Vagina (tissue), 2 donors: ENCODE measurements at places on chromosomes 7 and 10.
A peak's percentile ranks its signal among the peaks of the same experiment; 100 is the strongest.

GRCh38 chr7:74043523-74043951 is 15.6 kb downstream of the ELN start:
- DNase-seq: no peak
- no peak overlapping the region for H3K4me3 ChIP-seq
- H3K4me1 ChIP-seq: peaks cover 48% of the 10 kb centered on the region
- H3K27ac ChIP-seq: peak overlapping the region; percentile 62

DNA sequence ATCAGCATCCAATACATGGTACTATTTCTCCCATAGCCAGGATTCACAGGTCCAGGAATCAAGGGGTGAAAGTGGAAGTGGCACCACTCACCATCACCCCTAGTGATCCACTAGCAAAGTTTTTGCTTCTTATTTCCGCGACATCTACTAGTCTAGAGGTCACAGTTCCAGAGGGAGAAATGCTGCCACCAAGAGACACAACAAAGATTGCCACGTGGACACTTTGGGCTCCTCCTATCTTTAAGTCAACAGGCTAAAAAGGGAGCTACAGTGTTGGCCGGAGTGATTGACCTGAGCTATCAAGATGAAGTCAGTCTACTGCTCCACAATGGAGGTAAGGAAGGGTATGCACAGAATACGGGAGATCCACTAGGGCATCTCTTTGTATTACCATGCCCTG is 178.2 kb downstream of the AKR1D1 start:
- no peaks in the 10 kb centered on the region for H3K4me1 ChIP-seq
- H3K4me3 ChIP-seq: no peak overlapping the region
- no peaks in the 10 kb centered on the region for H3K36me3 ChIP-seq
- no peaks in the 10 kb centered on the region for H3K27me3 ChIP-seq
- no peak for DNase-seq

- H3K27ac ChIP-seq: no peak overlapping the region
- no peaks in the 10 kb centered on the region for H3K36me3 ChIP-seq
- H3K27me3 ChIP-seq: no peaks in the 10 kb centered on the region
- DNase-seq: no peak
- H3K4me3 ChIP-seq: no peak overlapping the region
These were observed 150.6 kb downstream of the SLIT1 start for GRCh38 chr10:97034958-97035769.

- H3K36me3 ChIP-seq: no peaks in the 10 kb centered on the region
- H3K27ac ChIP-seq: no peak overlapping the region
- no peaks in the 10 kb centered on the region for H3K4me1 ChIP-seq
- H3K27me3 ChIP-seq: no peaks in the 10 kb centered on the region
These were observed 424.9 kb upstream of the AUTS2 start for GRCh38 chr7:69173341-69173740.

DNA sequence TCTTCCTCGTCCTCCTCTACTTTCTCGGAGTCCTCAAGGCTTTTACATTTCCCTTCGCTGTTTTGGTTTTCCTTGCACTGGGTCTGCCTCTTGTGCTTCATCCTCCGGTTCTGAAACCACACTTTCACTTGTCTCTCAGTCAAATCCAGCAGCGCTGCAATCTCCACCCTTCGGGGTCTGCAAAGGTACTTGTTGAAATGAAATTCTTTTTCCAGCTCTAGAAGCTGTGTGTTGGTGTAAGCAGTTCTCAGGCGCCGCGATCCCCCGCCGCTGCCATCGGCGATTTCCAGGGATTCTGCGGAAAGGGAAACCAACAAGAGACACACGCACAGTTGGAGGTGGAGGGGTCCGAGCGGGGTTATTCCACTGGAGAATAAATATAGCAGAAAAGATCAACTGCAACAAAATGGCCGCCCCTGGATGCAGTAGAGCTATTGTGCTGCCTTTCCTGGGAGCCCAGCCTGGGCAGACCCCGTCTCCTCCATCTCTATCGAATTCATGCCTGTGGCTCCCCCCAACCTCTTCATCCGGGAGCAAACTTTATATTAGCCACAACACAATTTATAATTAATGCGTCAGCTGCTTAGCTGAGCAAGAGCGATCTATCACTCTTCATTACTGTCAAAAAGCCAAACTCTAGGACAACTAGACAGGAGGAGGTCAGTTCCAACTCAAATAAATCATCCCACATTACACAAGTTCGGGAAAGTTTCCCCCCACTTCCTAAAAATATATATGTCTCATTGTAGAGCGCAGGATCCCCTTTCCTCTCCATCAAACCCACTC is 1.1 kb downstream of the HOXA2 start:
- H3K4me3 ChIP-seq: peak overlapping the region; percentile 10
- no peaks in the 10 kb centered on the region for H3K36me3 ChIP-seq
- peak; percentile 55 for DNase-seq
- H3K27ac ChIP-seq: no peak overlapping the region
- no peaks in the 10 kb centered on the region for H3K27me3 ChIP-seq

- DNase-seq: no peak
- no peak overlapping the region for H3K27ac ChIP-seq
- no peak overlapping the region for H3K4me3 ChIP-seq
- H3K36me3 ChIP-seq: peaks cover 22% of the 10 kb centered on the region
- H3K4me1 ChIP-seq: no peaks in the 10 kb centered on the region
These were observed 18.3 kb downstream of the TMEM248 start for GRCh38 chr7:66939325-66939724.

DNA sequence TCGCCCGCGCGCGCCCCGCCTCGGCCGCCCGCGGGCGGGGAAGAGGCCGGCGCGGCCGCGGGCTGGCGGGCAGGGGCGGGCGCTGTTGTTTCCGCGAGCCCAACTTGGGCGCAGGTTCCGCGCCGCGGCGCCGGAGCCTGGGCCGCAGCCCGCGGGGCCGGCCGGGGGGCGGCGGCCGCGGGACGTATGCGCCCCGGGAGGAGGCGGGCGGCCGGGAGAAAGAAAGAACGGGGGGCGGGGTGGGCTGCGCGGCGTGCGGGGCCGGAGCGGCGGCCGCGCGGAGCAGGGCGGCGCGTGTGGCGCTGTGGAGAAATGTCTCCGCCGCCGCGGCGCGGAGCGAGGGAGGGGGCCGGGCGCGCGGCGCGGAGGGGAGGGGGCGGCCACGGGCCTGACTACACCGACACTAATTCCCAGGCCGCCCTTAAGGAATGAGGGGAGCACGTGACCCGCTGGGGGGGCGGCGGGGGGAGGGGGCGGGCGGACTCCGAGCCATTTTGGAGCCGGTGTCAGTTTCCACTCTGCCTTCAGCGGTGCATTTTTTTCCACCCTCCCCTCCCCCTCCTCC is at the start of gene BMI1:
Gene BMI1, plus strand, starts transcription at position 509 of the 565 bp plus-strand sequence. CDS start 5,351 bp downstream, outside the sequence.
- no peaks in the 10 kb centered on the region for H3K36me3 ChIP-seq
- peak within 1 kb of the TSS; percentile 96 for H3K27ac ChIP-seq
- no peak for DNase-seq
- H3K4me3 ChIP-seq: peak within 1 kb of the TSS; percentile 79
- H3K4me1 ChIP-seq: peaks cover 66% of the 10 kb centered on the region
- no peaks in the 10 kb centered on the region for H3K27me3 ChIP-seq

DNA sequence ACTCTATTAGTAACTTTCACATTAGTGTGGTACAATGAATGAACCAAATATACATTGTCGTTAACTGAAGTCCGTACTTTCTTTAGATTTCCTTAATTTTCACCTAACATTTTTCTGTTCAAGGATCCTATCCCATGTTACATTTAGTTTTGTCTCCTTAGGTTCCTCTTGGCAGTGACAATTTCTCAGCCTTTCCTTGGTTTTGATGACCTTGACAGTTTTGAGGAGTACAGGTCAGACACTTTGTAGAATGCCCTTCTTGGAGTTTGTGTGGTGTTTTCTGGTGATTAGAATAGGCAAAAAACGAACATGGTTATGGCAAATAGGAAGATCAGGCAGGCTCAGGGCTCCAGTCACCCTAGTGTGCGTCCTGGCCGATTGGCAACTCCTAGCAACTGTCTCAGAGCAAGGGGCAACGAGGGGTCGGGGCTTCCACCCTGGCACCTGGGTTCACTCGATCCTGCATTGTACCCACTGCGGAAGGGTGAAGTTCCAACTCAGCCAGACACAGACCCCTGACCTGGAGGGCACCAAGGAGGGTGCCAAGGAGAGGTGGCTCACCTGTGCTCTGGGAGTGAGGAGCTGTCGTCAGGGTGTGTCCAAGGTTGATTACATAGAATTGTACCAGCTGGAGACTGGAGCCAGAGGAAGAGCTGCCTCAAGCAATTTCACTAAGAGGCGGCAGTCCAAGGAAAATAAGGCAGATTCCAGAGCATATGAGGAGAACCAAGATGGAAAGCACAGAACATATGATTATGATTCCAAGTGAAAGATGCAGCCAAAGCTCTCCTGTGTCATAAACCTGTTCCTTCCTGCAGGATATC is 37.5 kb downstream of the PAPSS2 start:
- H3K4me3 ChIP-seq: no peak overlapping the region
- peaks cover 6% of the 10 kb centered on the region for H3K4me1 ChIP-seq
- no peaks in the 10 kb centered on the region for H3K27me3 ChIP-seq

DNA sequence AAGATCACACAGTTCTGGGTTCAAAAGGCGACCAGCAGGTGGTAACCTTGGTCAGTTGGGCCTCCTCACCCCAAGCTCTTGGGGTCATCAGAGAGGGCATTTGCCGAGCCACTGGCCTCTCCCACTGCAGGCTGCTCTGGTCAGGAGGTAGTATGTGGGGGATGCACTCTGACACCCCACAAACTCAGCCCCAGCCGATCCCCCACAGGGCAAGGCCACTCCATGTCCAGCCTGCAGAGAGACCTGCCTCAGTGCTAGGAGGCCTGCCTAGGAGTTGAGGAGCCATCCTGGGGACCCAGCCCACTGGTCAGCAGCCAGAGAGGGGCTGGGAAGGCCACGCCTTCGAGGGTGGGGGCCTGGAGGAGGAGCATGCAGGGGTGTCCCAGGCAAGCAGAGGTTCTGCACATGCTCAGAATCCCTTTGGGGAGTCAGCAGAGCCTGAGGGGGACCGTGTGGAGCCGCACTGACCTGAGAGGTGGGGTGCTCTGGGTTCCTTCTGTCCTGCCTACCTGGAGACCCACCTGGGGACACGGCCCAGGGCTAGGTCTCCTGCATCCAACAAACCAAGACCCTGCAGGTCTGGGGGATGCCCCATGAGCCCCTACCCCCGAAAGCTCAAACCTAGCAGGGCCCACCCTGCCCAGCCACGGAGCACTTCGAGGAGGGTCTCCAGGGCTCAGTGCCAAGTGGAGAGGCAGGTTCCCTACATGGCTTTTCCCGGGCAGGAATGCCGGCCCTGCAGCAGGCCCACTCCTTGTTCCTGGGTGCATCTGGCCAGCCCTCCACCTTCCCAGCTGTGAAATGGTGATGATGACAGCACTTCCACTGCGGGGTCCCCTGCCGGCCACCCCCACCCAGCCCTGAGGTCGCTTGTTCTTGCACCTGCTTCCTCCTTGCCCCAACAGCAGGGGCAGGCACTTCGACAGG is 58.5 kb downstream of the RASGEF1A start:
- H3K27me3 ChIP-seq: no peaks in the 10 kb centered on the region
- no peaks in the 10 kb centered on the region for H3K36me3 ChIP-seq
- H3K4me1 ChIP-seq: no peaks in the 10 kb centered on the region

DNA sequence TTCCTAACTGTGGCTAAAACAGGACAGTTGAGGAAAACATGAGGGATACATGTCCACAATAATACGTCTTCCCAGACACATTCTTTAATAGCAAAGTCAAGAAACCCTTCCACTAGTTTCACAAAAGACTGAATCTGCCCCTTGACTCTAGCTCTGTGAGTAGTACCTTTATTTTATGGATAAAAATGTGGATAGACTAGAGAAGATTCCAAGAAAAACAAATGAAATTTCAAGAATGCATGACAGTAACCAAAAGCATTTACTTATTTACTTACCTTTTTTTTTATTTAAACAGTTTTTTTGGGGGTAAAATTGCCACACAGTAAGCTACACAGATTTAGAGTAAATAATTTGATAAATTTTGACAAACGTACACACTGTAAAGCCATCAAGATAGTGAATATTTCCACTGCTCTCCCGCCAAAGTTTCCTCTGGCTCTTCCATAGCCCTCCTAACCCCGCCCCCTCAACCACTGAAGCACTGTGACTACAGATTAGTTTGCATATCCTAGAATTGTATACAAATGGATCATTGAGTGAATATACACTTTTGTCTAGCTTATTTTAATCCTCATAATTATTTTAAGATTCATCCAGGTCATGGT is 420.4 kb upstream of the ZMIZ1 start:
- no peak overlapping the region for H3K27ac ChIP-seq
- no peaks in the 10 kb centered on the region for H3K36me3 ChIP-seq
- DNase-seq: no peak
- no peaks in the 10 kb centered on the region for H3K4me1 ChIP-seq
- H3K27me3 ChIP-seq: no peaks in the 10 kb centered on the region

DNA sequence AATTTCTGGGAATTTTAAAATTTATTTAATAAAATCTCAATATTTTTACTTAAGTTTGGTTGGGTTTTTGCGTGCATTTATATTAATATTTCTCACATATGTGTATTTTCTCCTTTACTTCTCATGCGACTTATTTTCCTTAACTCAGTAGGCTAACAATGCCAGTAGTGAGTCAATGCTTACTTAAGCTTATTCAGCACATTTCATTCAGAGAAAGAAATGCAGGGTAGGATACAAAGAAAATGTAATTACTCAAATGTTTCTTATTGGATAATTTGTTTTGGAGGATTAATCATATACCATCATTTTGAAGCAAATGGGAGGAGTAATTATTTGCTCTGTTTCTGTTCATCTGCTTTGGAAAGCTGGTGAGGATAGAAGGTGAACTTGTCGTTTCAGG is 623.5 kb downstream of the POM121L12 start:
- no peak for DNase-seq
- H3K27me3 ChIP-seq: no peaks in the 10 kb centered on the region
- no peak overlapping the region for H3K27ac ChIP-seq
- H3K36me3 ChIP-seq: no peaks in the 10 kb centered on the region
- no peaks in the 10 kb centered on the region for H3K4me1 ChIP-seq

- DNase-seq: peak; percentile 82
- H3K27ac ChIP-seq: no peak overlapping the region
- H3K36me3 ChIP-seq: no peaks in the 10 kb centered on the region
- H3K27me3 ChIP-seq: no peaks in the 10 kb centered on the region
- no peak overlapping the region for H3K4me3 ChIP-seq
- no peaks in the 10 kb centered on the region for H3K4me1 ChIP-seq
These were observed 5.0 kb downstream of the CLRN3 start for GRCh38 chr10:127887541-127888415.

DNA sequence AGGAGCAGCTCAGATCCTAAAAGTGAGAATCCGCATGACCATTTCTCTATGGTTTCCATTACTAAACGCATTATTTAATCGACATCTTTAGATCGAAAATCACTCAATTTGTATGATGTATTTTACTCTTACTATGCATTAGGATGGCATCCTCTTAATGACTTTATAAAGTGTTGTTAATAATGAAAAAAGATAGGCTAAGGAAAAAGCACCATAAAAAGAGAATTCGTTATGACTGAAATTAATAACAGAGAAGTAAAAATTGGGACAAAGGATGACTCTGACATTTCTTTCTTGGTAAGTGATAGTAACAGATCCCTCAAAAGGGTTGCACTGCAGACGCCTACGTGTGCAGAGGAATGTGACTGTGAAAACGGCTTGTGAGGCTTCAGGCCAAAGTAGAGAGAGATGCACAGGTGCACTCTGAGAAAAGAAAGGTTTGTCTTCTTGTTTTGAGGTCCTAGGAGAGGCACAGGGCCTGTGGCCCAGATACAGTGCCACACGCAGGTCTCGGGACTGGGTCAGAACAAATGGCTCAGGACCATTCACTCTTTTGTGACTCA is 23.0 kb upstream of the RBM33 start:
- H3K27ac ChIP-seq: no peak overlapping the region
- no peaks in the 10 kb centered on the region for H3K36me3 ChIP-seq
- H3K4me3 ChIP-seq: no peak overlapping the region
